ENCODE measurements at places on chromosomes 7 and 10.

GRCh38 chr10:11678074-11678793 lies 63.9 kb upstream of the ECHDC3 start:
- no peak for DNase-seq

DNA sequence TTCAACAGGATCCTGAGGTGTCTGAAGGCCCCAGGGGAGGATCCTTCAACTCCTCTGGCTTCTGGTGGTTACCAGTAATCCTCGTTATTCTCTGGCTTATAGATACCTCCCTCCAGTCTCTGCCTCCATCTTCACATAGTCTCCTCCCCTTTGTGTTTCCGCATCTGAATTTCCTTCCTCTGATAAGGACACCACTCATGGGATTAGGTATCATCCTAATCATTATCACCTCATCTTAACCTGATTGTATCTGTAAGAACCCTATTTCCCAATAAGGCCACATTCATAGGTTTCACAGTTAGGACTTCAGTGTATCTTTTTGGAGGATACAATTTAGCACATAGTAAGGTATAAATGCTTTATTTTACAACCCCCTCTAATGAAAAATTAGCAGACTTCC lies 1189.2 kb downstream of the CNTNAP2 start:
- no peak for DNase-seq

DNA sequence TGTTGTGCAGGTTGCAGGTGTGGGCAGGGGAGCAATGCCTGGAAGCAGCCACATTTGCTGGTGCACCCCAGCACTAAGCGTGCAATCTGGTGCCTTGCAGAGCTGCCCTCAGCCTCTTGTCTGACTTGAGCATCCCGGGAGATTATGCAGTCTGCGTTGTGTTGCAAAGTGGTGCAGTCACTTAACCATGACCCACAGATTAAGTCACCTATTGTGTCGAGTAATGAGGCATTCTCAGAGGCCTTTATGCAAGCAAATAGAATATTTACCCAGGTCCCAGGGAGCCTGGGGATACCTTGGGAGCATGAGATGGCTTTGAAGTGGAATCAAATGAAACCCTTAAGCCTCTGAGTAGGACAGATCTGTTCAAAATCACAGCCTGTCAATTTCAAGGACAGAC lies 529.0 kb downstream of the TYW1 start:
- no peak for DNase-seq

GRCh38 chr10:75508239-75508813 lies 76.9 kb downstream of the LRMDA start:
- no peak for DNase-seq

GRCh38 chr10:96647466-96647865 lies 60.7 kb upstream of the TM9SF3 start:
- no peak for DNase-seq

DNA sequence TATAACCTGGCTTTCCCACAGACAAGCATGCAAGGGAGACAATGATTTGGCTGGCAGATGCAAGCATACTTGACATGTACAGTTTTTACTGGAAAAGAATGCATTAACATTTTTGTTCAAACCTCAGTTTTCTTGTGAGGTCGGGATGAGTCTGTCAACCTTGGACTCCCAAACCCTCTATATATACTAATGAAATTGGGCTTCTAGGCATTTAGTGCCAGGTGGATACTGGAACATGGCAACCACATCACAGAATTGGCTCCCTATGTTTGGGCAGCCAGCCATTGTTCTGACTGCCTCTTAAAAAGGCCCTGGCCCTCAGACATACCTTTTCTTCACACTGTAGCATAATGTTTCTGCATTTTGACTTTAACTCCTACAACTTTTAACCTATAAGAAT lies 39.1 kb downstream of the CDK6 start:
- DNase-seq: no peak

GRCh38 chr7:156820445-156821063 lies 72.4 kb downstream of the LMBR1 start:
- DNase-seq: no peak

- no peak for DNase-seq
Measured at GRCh38 chr10:86657396-86658011, 3.2 kb downstream of the OPN4 start.

- peak; percentile 68 for DNase-seq
Measured at GRCh38 chr10:15439341-15439842, 68.3 kb upstream of the FAM171A1 start.

DNA sequence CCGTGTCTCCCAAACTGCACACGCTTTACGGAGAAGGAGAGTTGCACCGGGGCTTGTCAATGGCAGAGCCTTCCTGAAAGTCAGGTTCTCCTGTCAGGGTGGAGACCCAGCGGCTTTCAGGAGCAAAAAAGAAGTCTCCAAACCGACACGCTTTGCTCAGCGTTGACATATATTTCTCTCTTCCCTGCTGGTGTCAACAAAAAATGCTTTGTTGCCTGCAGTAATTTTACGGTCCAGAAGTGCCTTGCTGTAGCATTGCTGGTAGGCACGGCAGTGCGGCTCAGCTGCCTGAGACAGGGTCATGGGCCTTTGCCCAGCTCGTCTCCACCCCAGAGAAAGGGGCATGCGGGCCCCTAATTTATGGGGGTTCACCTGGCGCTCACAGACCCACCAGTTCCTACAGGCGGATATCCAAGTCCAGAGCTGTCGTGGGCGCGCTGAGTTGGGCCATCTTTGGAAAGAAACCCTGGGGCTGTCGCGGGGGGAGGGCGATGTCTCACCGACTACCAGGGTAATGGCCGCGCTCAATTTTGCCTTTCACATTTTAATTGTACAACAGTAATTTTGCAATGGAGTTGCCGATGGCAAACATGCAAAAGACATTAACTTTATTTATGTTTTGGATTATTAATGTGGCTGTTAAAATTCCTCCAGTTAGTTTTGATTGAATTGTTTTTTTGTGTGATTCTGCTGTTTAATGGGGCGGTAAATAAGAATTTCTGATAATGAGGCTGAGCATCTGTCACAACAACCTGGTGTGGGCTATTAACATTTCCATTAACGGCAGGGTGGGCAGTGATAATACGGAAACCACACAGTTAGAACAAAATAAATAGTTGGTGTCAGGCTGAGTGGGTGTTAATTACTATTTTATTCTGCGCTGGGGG lies 478.2 kb upstream of the FOXK1 start:
- peak; percentile 56 for DNase-seq

DNA sequence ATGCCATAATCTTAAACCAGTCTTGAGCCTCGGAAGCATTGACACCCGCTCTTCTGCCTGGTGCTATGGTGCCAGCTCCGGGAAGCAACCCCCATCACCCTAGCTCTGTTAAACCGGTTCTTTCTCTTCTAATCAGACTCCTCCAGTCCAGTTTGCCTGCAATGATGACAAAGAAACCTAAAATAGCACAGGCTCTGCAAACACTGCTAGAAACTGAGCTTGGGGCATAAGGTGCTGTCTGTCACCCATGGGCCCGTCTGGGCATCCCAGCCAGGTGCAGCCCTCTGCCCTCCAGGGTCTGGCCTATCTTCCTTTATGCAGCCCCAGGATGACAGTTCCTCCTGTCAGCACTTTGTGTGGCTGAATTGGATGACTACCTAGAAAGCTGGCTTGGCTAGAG lies 14.2 kb upstream of the CAMK2G start:
- no peak for DNase-seq
